ENCODE measurements at places on chromosomes 13 and 19. TPM values are rescaled to one million over a fixed set of nuclear protein-coding genes. Genes with fewer than 3 reads are reported as not detected.

Gene PRR19
- total RNA-seq = 0.89 TPM

Gene SNRPA
- total RNA-seq = 176 TPM

Gene POSTN
- not detected for total RNA-seq

Gene RFPL4AL1
- total RNA-seq = not detected

Gene GPR4
- not detected for total RNA-seq

Gene JAK3
- 146 TPM for total RNA-seq

Gene HIF3A
- not detected for total RNA-seq

Gene RASGRP4
- 1.4 TPM for total RNA-seq

Gene ZNF441
- total RNA-seq = 9.4 TPM

Gene ZNF681
- 4.9 TPM for total RNA-seq

Measured in activated CD8-positive, alpha-beta memory T cell treated with anti-CD3 and anti-CD28 coated beads, Interleukin-2, amount 10 ng/mL, durations not matched to agents 7 days and 5 days (primary cell).